Activated T-helper 2 cell treated with anti-CD3 and anti-CD28 coated beads, Interferon-gamma antibody, Interleukin-2, Interleukin-4, amounts not matched to agents 10 μg/mL and 5 μg/mL and 100 μg/mL, durations not matched to agents 14 hours and 24 hours and 36 hours (primary cell): ENCODE measurements at places on chromosomes 1 and 21. TPM values are rescaled to one million over a fixed set of nuclear protein-coding genes. Genes with fewer than 3 reads are reported as not detected.

DNA sequence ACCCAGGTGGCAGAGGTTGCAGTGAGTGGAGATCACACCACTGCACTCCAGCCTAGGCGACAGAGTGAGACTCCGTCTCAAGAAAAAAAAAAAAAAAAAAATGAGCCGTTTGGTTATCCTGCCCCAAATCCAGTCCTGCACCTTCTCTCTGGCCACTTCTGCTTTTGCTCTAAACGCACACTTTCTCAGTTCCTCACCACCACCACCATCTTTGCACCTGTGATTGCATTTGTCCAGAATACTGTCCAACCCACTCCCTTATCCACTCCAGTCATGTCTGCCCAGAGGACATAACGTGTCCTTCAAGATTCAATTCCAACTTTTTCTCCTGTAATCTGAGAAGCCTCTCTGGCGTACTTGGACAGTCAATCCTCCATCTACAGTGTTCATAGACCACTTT is 2.2 kb upstream of the NEK2 start:
- H3K4me3 ChIP-seq: no peak overlapping the region
- H3K27ac ChIP-seq: no peak overlapping the region
- H3K36me3 ChIP-seq: peaks cover 15% of the 10 kb centered on the region
- no peak for DNase-seq

GRCh38 chr1:65409314-65409713 is 11.2 kb upstream of the LEPR start:
- H3K36me3 ChIP-seq: no peaks in the 10 kb centered on the region
- H3K27me3 ChIP-seq: peaks cover 17% of the 10 kb centered on the region
- no peak for DNase-seq
- H3K27ac ChIP-seq: no peak overlapping the region

GRCh38 chr1:22412932-22413727 is 38.5 kb upstream of the ZBTB40 start:
- H3K36me3 ChIP-seq: no peaks in the 10 kb centered on the region
- no peak for DNase-seq
- H3K4me1 ChIP-seq: no peaks in the 10 kb centered on the region
- peaks cover 2% of the 10 kb centered on the region for H3K27me3 ChIP-seq
- H3K27ac ChIP-seq: no peak overlapping the region

DNA sequence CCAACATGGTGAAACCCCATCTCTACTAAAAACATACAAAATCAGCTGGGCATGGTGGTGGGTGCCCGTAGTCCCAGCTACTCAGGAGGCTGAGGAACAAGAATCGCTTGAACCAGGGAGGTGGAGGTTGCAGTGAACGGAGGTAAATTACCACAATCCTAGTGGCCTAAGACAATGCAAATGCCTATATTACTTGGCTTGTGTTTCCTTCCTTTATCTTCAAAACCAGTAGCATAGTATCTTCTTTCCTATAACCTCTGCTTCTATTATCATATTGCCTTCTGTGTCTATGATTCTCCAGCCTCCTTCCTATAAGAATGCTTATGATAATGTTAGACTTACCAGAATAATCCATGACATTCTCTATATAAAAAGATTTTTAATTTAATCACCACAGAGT is 156.2 kb upstream of the RGS18 start:
- DNase-seq: no peak
- H3K27me3 ChIP-seq: no peaks in the 10 kb centered on the region
- H3K27ac ChIP-seq: no peak overlapping the region
- no peak overlapping the region for H3K4me3 ChIP-seq
- no peaks in the 10 kb centered on the region for H3K36me3 ChIP-seq

DNA sequence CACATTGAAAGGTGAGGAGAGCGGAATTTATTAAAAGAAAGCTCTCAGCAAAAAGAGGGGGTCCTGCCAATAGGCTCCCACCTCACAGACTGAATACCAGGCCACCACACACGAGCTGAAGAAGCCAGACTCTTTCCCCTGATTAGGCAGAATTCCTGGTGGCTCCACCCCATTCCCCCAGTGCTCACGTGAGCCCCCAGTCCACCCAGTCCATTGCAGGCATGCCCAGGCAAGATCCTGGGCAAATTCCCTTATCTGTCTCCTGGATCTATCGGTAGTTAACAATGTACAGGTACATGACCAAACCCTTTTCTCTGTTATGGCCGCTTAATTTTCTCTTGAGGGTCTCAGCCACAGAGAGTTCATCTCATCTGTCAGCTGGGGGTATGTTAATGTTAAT is 54.6 kb upstream of the BTG3 start:
- no peak overlapping the region for H3K4me3 ChIP-seq
- H3K27ac ChIP-seq: no peak overlapping the region
- peaks cover 5% of the 10 kb centered on the region for H3K27me3 ChIP-seq
- H3K4me1 ChIP-seq: peaks cover 2% of the 10 kb centered on the region

- no peaks in the 10 kb centered on the region for H3K27me3 ChIP-seq
- no peak overlapping the region for H3K27ac ChIP-seq
- DNase-seq: no peak
- H3K4me1 ChIP-seq: peaks cover 71% of the 10 kb centered on the region
- peaks cover 56% of the 10 kb centered on the region for H3K36me3 ChIP-seq
- H3K4me3 ChIP-seq: no peak overlapping the region
Measured at GRCh38 chr21:34952701-34953100, 96.4 kb downstream of the RUNX1 start.

- no peak overlapping the region for H3K27ac ChIP-seq
- H3K4me3 ChIP-seq: no peak overlapping the region
- no peak for DNase-seq
- H3K27me3 ChIP-seq: no peaks in the 10 kb centered on the region
Measured at GRCh38 chr1:228373004-228373680, 33.5 kb downstream of the TRIM11 start.

DNA sequence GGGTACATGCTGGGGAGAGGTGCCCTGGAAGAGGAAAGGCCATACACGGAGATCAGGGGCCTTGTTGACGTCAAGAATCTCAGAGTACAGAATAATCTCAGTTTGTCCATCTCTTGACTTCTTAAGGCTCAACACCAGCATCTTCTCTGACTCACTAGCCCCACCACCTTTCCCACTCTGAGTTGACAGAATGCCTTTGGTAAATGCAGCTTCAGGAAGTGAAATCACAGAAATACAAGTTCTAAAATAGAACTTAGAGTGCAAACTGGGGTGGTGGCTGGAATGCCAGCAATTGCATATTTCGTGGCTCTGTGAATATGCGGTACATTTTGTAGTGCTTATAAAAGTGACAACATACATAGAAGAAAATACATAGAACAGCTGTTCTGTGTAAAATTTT is 1.6 kb downstream of the COG2 start:
- H3K36me3 ChIP-seq: peaks cover 18% of the 10 kb centered on the region
- H3K27ac ChIP-seq: no peak overlapping the region
- H3K4me1 ChIP-seq: peaks cover 42% of the 10 kb centered on the region
- peaks cover 10% of the 10 kb centered on the region for H3K27me3 ChIP-seq
- DNase-seq: no peak
- H3K4me3 ChIP-seq: peak overlapping the region; percentile 98

DNA sequence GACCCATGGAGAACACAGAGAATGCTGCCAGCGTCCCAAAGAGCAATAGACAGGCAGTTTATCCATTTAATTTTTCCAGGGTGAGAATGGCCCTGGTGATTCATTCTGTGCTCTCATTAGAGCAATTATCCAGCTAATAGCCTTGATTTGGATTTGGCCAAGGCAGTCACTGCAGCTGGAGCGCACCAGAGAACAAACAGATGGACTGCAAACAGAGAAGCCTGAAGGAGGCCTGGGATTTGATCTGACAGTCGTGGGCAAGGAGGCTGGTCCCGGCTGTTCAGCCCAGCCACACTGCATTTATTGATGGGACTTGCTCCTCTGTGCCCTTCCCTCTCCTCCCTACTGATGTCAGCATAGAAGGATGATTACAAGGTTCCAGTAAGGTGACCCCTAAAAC is 353.9 kb upstream of the C1orf174 start:
- H3K27me3 ChIP-seq: peaks cover 2% of the 10 kb centered on the region
- H3K27ac ChIP-seq: no peak overlapping the region

DNA sequence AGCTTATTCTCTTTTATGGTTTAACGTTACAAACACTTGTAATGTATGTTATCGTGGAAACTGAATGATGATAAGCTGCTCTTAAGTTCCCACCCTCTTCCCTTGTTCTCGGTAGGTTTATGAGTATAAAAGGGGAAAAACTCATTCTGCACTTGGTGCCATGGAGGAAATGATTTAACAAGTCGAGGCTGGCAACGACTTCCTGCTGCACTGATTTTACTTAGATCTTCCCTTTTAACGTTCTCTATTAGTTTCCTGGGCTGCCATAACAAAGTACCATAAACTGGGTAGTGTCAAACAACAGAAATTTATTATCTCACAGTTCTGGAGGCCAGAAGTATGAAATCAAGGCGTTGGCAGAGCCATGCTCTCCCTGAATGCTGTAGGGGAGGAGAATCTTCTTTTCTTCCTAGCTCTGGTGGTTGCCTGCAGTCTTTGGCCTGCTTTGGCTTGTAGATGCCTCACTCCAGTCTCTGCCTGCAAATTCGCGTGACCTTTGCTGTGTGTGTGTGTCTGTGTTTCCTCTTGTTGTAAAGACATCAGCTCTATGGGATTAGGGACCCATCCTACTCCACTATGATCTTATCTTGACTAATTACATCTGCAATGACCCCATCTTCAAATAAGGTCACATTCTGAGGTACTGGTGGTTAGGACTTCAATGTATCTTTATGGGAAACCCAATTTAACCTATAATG is 26.3 kb downstream of the HUNK start:
- no peaks in the 10 kb centered on the region for H3K27me3 ChIP-seq
- H3K4me3 ChIP-seq: no peak overlapping the region
- H3K36me3 ChIP-seq: no peaks in the 10 kb centered on the region
- no peak overlapping the region for H3K27ac ChIP-seq
- no peak for DNase-seq
- no peaks in the 10 kb centered on the region for H3K4me1 ChIP-seq

DNA sequence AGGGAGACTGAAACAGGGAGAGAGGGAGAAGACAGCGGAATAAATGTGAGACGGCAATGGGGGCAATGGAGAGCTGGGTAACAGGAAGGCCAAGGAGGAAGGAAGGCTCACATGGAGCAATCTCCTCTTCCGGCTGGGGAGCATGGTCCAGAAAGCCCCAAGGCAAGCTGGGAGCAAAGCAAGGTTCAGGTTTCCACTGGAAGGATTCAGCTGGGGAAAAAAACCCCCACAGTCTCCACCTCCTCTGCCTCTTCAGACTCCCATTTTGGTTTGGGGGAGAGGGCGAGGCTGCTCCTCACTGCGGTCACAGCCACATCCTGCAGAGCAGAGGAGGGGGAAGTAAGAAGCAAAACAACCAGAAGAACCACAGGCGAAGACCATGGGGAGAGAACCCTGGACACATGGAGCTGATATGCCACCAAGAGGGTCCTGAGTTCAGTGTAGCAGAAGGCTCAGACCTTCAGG is 650 bp downstream of the TNFAIP8L2 start:
- DNase-seq: peak; percentile 71
- peak overlapping the region; percentile 99 for H3K27ac ChIP-seq
- H3K36me3 ChIP-seq: peaks cover 50% of the 10 kb centered on the region
- no peaks in the 10 kb centered on the region for H3K27me3 ChIP-seq

DNA sequence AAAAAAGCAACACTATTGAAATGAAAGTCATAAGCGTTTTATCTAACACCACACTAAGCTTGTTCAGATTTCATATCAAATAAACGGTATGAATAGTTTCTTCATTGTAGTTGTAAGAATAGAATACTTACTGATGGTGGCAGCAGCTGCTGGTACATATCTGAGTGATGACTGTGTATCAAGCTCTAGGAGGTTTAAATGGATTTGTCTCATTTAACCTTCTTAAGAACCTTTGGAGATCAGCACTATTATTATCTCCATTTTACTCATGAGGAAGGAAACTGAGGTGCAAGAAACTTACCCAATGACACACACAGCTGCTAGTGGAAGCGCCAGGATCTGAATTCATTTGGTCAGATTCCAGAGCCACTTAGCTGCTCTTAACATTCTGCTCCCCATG is 104.0 kb downstream of the EIF4G3 start:
- no peaks in the 10 kb centered on the region for H3K27me3 ChIP-seq
- H3K4me3 ChIP-seq: no peak overlapping the region
- H3K36me3 ChIP-seq: peaks cover 11% of the 10 kb centered on the region
- H3K4me1 ChIP-seq: peaks cover 26% of the 10 kb centered on the region
- H3K27ac ChIP-seq: no peak overlapping the region
- DNase-seq: no peak

GRCh38 chr1:174535207-174535606 is 87.4 kb downstream of the GPR52 start:
- no peak for DNase-seq
- no peaks in the 10 kb centered on the region for H3K27me3 ChIP-seq
- H3K27ac ChIP-seq: no peak overlapping the region
- H3K36me3 ChIP-seq: peaks cover 18% of the 10 kb centered on the region
- no peak overlapping the region for H3K4me3 ChIP-seq

- DNase-seq: no peak
- no peaks in the 10 kb centered on the region for H3K27me3 ChIP-seq
- peaks cover 46% of the 10 kb centered on the region for H3K4me1 ChIP-seq
- no peak overlapping the region for H3K4me3 ChIP-seq
- no peak overlapping the region for H3K27ac ChIP-seq
Measured at GRCh38 chr1:89203166-89203565, 4.4 kb upstream of the GBP4 start.

GRCh38 chr1:4963251-4963650 is 308.8 kb downstream of the AJAP1 start:
- no peak overlapping the region for H3K27ac ChIP-seq
- DNase-seq: no peak
- H3K4me3 ChIP-seq: no peak overlapping the region
- no peaks in the 10 kb centered on the region for H3K36me3 ChIP-seq
- peaks cover 2% of the 10 kb centered on the region for H3K4me1 ChIP-seq

- H3K4me3 ChIP-seq: peak overlapping the region; percentile 91
- H3K27me3 ChIP-seq: no peaks in the 10 kb centered on the region
- H3K36me3 ChIP-seq: peaks cover 96% of the 10 kb centered on the region
- no peak for DNase-seq
- H3K4me1 ChIP-seq: peaks cover 63% of the 10 kb centered on the region
Measured at GRCh38 chr21:25568246-25568645, 39.0 kb downstream of the MRPL39 start.

DNA sequence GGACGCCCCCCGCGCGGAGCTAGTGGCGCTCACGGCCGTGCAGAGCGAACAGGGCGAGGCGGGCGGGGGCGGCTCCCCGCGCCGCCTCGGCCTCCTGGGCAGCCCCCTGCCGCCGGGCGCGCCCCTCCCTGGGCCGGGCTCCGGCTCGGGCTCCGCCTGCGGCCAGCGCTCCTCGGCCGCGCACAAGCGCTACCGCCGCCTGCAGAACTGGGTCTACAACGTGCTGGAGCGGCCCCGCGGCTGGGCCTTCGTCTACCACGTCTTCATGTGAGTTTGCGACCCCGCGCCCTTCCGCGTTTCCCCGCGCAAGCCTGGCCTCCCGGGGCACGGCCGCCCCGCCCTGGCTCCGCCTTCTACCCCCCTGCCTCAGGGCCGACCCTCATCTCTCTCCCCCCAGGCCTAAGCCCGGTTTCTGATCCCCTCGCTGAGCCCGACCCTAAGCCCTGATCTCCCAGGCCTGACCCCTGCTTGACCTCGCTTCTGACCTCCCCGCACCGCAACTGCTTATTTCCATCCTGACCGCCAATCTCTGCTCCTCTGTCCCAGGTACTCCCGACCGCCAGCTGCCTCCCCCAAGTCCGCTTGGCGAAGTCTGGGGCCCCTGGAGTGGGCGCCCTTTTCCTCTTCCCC is 669 bp downstream of the KCNQ4 start:
- DNase-seq: no peak
- peaks cover 39% of the 10 kb centered on the region for H3K27me3 ChIP-seq
- H3K27ac ChIP-seq: no peak overlapping the region
- peak overlapping the region; percentile 69 for H3K4me3 ChIP-seq
- H3K4me1 ChIP-seq: peaks cover 6% of the 10 kb centered on the region

SEC22B gene
- total RNA-seq: 19.1 and 21.8 TPM in 2 replicates

IGSF9 gene
- total RNA-seq: not detected in 2 replicates

STMN1 gene
- 334 and 341 TPM in 2 replicates for total RNA-seq

PROK1 gene
- total RNA-seq: not detected in 2 replicates

OR6N1 gene
- total RNA-seq: not detected in 2 replicates

RNF186 gene
- total RNA-seq: not detected in 2 replicates

EPHA10 gene
- total RNA-seq: 0.21 TPM in 1 of 2 replicates, not detected in the other

C2CD4D gene
- 1.3 and 1.6 TPM in 2 replicates for total RNA-seq
